Lung (tissue), 17 donors: ENCODE measurements at places on chromosomes 12 and 14. TPM values are rescaled to one million over a fixed set of nuclear protein-coding genes. Genes with fewer than 3 reads are reported as not detected.

The KRT6C gene
- total RNA-seq, result not detected

The RNASE4 gene
- total RNA-seq, result 51.9 TPM

The CBX5 gene
- 78.3 TPM for total RNA-seq

The SLC25A47 gene
- 0.12 TPM for total RNA-seq

The HOXC13 gene
- total RNA-seq, result not detected

The IL26 gene
- total RNA-seq, result not detected

The CLEC1B gene
- not detected for total RNA-seq

The TGM1 gene
- 1.9 TPM for total RNA-seq

The IGF1 gene
- 60.7 TPM for total RNA-seq

The FAM234B gene
- total RNA-seq, result 10.4 TPM
